ENCODE measurements at places on chromosomes 3 and 15.
A peak's percentile ranks its signal among the peaks of the same experiment; 100 is the strongest.

- DNase-seq = no peak
These were observed 48.8 kb downstream of the GLB1 start for GRCh38 chr3:33047842-33048834.

- peak; percentile 25 for DNase-seq
These were observed 74.7 kb downstream of the ZNF148 start for GRCh38 chr3:125300416-125300815.

DNA sequence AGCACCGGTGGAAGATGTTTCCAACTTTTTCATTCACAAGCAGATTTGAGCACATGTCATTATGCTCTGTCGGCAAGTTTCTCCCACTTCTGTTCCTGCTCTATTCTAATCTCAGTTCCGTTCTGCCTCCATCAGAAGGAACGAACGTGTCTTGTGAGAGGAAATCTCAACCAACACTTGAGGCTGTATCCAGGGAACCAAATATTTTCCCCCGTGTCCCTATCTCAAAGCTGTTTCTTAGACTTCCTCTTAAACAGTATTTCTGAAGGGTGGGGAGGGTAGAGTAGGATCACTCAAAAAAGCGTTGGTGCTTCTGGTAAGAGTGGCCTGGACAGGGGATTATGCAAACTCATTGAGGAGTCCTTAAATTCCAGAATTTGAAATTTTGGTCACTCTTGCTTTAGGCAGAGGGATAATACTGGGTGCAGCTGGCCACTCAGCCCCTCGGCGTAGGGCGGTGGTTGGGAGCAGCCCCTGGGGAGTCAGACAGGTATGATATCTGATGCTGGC lies 54.9 kb downstream of the FRMD4B start:
- DNase-seq = no peak

GRCh38 chr15:22861161-22861560 lies 22.7 kb downstream of the NIPA2 start:
- DNase-seq = no peak

DNA sequence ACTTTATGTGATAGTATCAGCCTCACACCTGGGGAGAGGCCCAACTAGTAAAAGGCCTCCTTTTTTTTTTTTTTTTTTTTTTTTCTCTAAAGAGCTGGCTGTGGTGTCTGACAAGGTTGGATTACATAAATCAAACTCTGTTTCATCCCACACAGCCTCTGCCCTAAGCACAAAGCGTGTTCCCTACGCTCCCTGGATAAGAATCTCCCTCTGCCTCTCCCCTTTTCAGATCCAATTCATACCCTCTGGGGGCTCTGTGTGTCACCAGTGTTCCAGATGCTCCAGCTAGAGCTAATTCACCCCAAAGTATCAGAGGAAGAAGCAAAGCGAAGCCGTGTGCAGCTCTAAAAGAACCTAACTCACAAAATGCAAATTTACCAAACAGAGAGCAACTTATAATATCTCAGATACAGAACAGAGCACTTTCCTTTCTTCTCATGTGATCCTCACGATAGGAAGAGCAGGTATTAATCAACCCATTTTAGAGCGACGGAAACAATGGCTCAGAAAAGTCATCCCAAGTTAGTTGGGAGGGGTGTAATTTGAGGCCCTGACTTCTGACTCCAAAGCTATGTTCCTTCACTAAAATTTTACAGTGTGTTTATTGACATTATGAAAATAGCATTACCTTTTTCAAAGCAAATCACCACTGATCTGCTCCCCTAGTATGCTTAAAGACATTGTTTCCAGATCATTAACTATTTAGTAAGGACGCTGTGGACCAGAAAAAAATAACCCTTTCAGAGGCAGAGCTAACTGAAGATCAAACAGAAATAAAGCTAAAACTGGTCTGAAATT lies 12.4 kb downstream of the BMF start:
- no peak for DNase-seq

DNA sequence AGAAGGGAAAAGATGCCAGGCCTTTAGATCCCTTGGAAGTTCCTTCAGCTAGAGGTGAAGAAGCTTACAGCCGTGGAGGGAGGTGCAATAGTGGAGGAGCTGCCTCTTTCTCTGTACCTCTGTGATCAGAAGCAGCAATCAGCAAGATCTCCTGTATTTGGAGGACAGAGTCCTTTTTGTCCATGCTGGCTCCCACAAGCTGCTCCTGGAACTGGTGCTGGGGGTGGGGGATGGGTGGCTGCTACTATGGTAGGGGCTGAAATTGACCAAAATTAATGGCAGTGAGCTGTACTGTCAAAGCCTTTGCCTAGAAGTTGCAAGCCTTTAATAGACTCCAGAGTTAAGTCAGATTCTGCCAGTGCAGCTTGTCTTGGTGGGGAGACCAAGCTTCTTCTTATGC lies 18.2 kb downstream of the PTPN23 start:
- no peak for DNase-seq

- DNase-seq = no peak
These were observed 70.3 kb upstream of the PPP2R3A start for GRCh38 chr3:135895106-135895733.

- no peak for DNase-seq
These were observed 758.3 kb upstream of the ARPP21 start for GRCh38 chr3:34881026-34881425.

DNA sequence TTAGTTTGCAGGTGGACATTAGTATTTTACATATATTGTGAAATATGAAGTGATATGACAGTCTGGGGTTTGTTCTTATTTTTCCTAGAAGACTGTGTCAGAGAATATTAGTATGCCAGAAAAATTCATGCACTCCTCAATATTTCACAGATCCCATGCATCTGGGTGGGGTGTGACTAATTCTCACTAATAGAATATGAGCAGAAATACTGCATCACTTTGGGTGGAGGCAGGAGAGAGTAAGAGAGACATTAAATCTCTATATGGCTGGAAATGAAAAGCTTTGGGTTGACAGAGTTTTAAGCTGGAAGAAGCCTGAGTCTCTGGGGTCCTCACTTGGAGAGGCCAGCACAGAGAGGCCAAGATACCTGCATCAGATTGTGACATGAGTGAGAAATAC lies 101.3 kb upstream of the DPH6 start:
- DNase-seq = no peak

DNA sequence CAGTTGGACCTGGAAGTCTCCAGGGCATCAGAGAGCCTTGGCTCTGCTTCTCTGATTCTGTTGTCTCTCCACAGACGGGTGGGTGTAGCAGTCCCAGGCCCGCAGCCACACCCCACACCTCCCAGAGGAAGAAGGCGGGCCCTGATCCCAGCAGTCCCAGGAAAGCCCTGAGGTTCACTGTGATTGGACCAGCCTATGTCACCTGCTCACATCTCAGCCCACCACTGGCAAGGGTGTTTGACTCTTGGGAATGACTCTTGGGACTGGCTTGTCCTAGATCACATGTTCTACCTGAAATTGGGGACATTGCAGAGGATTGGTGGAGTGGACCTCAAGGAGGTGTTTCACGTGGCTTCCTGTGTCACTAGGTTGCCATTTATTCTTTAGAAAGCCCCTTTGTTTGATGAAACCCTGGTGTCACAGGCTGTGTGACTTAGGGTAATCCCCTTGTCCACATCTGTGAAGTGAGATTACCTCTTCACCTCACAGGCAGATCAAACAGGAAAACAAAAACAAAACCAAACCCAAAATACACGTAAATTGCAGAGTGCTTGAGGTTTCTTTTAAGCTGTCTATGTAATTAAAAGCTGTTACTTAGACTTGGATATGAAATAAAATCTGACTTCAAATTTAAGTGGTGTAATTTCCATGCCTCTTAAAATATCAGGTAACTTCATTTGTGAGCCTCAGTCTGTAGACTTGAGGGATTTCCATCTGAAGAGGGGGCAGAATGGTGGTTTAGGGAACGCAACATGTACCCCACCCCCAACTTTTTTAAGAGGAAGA lies 26.7 kb downstream of the FLNB start:
- no peak for DNase-seq

- no peak for DNase-seq
These were observed 312.1 kb upstream of the PROK2 start for GRCh38 chr3:72097053-72097452.

- DNase-seq = peak; percentile 58
These were observed 293.6 kb upstream of the ICE2 start for GRCh38 chr15:60772395-60773120.

DNA sequence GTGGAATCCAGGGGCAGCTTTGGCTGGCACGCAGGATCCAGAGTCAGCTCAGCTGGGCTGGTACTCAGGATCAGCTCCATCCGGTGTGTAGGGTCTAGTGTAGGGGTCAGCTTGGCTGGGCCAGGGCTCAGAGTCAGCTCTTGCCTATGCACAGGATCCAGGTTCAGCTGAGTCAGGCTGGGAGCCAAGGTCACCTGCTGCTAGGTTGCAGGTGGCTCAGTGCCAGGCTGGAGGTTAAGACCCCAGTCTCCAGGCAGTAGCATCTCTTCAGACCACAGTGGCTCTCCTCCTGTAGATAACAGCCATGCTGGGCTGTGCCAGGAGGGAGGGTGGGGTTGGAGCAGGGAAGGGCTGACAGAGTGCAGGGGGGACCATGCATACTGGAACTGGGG lies 1.8 kb downstream of the HYAL3 start:
- no peak for DNase-seq

GRCh38 chr15:63469190-63469589 lies 35.2 kb upstream of the USP3 start:
- DNase-seq = no peak

- DNase-seq = no peak
These were observed 51.2 kb downstream of the NEK11 start for GRCh38 chr3:131077904-131078303.

GRCh38 chr3:105317841-105318240 lies 48.9 kb upstream of the ALCAM start:
- no peak for DNase-seq
